Bone marrow (tissue), 2 donors: ENCODE measurements at places on chromosomes 1 and 21.

- DNase-seq, result no peak
Observed at GRCh38 chr1:27220096-27220495, 14.3 kb upstream of the WDTC1 start.

GRCh38 chr1:111976332-111976731, 13.1 kb downstream of the KCND3 start:
- no peak for DNase-seq

- DNase-seq, result no peak
Observed at GRCh38 chr21:36004441-36004840, 55.9 kb downstream of the SETD4 start.

- no peak for DNase-seq
Observed at GRCh38 chr1:20339811-20340457, 49.3 kb downstream of the VWA5B1 start.

DNA sequence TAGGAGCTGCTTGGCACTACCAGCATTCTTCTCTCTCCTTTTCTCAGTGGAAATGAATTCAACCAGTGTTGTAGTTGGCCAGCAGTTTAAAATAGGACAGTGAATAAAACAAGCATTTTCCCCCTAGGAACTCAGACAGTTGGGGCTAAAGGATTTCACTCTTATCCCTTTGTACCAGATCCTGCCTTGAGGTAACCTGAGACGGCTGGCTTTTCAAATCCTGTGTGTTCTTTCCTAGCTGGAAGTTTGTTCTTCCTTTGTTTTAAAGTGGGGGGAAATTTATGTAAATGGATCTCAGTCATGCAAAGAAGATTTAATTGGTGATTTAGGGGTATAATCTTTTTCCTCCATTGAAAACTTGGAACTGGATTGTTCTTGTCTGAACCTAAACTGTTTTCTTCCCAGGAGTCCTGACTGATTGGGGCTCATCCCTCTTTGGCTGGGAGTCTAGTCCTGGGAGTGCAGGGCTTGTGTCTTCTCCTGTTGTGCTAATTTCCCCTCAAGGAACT, 23.3 kb downstream of the ZP4 start:
- no peak for DNase-seq

DNA sequence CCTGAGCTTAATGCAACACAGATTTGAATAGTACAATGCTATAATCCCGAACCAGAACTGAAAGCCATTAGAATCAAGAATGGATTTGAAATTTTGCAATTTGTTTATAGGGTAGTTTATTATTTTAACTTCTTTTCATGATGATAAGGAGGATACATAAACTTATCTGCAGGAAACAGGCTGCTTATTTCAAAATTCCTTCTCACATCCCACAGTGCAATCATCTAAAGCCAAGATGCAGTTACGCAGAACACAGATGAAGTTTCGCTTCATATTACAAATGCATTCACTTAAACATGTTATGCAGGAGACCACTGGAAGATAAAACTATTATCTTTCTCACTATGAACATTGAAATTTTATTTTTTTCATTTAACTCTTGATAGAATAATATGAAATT, 1019.6 kb downstream of the PLA2G4A start:
- DNase-seq, result no peak

- DNase-seq, result no peak
Observed at GRCh38 chr1:70840260-70840953, 207.2 kb downstream of the PTGER3 start.

GRCh38 chr1:41021526-41022308, at the start of gene SLFNL1:
Gene SLFNL1 (minus strand): TSS chr1:41021725. CDS start chr1:41020660, 1,065 bp downstream.
- DNase-seq, result no peak

DNA sequence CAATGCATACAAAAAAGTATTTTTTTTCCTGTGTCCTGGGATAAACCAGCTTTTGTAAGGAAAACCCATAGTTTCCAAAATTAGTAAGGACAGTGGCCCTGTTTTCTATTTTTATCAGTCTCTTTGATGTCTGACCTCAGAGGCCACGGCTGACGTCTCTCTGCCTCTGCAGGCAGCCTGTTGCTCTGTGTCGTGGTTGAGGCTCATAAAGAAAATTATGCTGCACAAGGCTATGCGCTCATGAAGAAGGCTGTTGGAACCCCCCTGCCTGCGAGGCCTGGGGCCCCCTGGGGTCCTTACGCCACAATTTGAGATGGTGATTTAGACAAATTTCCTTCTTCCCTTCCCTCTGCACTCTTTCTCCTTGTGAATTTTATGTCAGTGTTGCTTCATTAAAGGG, 48.9 kb downstream of the AGPAT3 start:
- DNase-seq, result no peak

DNA sequence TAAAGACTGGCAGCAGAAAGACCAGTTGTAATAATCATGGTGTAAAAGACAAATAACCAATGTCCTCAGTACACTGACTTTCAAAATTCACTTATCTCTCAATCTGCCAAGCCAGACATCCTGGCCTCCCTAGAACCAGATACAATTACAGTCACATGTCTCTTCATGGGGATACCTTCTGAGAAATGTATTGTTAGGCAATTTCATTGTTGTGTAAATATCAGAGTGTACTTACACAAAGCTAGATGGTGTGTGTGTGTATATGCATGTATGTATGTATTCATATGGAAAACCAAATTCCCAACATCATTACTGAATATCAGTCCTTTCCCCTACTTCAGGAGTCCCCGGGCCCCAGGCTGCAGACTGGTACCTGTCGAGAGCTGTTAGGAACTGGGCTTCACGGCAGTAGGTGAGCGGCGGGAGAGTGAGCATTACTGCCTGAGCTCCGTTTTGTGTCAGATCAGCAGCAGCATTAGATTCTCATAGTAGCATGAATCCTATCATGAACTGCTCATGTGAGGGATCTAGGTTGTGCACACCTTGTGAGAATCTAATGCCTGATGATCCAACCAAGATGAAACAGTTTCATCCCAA, 65.3 kb upstream of the ZNF326 start:
- DNase-seq, result no peak

DNA sequence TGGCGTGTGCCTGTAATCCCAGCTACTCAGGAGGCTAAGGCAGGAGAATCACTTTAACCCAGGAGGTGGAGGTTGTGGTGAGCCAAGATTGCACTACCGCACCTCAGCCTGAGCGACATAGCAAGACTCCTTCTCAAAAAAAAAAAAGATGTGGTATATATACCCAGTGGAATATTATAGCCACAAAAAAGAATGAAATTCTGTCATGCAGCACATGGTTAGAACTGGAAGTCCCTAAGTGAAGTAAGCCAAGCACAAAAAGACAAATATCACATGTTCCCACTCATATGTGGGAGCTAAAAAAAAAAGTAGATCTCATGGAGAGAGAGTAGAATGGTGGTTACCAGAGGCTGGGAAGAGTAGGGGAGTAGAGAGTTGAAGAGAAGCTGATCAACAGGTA, 18.7 kb downstream of the PSMB4 start:
- DNase-seq, result no peak

- no peak for DNase-seq
Observed at GRCh38 chr1:212677136-212677535, 22.5 kb downstream of the BATF3 start.

DNA sequence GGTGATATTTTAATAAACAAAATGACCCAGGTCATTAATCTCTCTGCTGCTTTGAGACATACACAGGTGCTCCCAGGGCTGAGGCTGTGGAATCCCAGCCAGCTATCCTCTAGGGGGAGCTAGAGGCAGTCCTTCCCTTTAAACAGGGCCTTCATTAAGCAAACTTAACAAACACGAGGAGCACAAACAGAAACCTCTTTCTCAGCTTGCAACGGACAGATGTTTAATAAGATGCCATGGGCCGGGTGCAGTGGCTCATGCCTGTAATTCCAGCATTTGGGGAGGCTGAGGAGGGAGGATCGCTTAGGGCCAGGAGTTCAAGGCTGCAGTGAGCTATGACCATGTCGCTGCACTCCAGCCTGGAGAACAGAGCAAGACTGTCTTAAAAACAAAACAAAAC, 106.7 kb downstream of the HIVEP3 start:
- DNase-seq, result no peak

GRCh38 chr1:226870026-226870400, 403 bp upstream of the PSEN2 start:
- no peak for DNase-seq

DNA sequence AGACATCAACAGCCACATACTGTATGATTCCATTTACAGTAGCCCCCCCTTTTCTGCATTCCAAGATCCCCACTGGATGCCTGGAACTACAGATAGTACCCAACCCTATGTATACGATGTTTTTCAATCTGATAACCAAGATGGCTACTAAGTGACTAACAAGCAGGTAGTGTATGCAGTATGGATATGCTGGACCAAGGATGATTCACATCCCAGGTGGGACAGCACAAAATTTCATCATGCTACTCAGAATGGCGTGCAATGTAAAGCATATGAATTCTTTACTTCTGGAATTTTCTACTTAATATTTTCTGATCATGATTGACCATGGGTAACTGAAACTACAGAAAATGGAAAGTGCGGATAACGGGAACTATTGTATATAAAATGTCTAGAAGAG, 30.0 kb upstream of the MRPS6 start:
- DNase-seq, result no peak

DNA sequence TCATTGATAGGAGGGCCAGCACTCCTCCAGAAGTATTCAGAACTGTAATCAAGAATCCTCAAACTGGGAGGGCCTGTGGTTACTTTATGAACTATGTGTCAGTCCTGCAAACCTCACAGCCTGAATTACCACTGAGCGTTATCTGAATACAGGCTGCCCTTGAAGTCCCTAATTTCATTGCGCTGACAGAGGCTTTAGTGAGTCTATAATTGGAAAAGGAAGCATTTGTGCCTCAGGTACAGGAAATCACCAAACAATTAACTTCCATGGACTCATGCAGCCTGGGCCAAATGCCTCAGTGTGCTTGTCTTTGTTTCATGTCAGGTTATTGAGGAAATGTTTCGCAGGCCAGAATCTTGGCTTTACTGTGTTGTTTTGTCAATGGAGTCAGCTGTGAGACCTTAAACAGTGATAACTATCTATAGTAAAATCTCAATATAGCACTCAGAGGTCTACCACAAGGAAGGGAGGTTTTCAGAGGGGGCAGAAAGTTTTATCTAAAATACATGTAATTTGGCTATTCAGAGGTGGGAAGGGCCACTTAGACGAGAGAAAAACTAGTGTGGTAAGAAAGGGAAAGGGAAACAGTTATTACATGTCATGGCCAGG, 32.9 kb upstream of the DOCK7 start:
- no peak for DNase-seq

GRCh38 chr21:43306391-43306790, 120.5 kb downstream of the SIK1 start:
- DNase-seq, result no peak

GRCh38 chr1:118322331-118322730, 137.3 kb upstream of the SPAG17 start:
- DNase-seq, result no peak

- DNase-seq, result no peak
Observed at GRCh38 chr1:29800522-29800956, 564.2 kb downstream of the PTPRU start.

DNA sequence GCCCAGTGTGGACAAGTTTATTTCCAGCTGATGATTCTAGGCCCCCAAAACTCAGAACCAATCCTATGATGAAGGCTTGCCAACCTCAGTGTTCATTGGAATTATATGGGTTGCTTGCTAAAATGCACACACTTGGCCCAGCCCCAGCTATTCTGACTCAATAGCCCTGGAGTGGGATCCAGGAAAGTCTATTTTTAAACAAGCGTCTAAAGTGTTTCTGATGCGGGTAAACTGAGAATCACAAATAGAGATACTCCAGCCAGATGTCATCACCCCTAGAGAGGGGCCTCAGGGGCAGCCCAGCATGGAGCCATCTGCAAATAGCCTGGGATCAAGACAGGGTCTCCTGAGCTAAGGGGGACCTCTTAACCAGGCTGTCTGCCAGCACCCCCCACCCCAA, 46.0 kb downstream of the PKP1 start:
- DNase-seq, result no peak

- no peak for DNase-seq
Observed at GRCh38 chr21:45547545-45547900, 5.3 kb upstream of the SLC19A1 start.

DNA sequence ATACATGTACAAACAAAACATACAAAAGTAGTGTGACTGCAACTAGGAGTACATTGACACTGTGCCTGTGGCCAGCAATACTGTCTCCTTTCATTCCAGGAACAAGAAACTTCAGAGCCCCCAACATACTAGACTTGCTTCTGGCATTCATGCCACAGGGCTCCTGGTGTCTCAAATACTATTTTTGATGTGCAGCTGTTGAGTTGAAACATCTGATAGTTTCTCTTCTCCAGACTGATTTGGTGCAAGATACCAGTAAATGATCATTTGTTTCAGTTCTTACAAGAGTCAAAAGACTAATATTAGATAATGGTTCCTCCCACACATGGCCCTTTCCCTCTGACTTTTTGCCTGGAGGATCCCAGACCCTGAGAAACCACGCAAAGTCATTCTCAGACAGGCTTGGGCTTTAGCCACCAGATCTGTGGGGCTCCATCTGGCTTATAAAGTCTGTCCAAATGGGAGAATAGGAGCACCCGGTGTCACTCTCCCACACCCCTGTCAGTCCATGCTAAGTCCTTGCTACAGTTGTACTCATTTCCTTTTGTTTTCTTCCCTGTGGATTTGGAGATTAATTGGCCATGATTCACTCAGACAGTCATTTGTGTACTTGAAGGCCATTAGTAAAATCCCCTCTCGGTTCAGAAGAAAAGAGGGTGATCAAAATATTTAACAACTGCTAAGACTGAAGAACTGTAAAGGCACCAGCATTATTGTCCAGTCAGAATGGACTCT, 163.5 kb upstream of the RUNX1 start:
- no peak for DNase-seq

DNA sequence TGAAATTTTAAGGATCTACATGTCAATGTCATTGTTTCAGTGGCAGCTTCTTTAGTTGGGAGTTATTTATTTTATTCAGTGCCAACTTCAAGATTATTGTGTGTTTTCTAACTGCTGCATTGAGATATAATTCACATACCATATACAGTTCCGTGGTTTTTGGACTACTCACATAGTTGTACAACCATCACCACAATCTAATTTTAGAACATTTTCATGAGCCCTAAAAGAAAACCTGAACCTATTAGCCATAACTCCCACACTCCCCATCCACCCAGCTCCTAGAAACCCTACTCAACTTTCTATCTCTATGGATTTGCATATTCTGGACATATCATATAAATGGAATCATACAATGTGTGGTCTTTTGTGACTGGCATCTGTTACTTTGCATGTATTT, 220.0 kb downstream of the LRRC40 start:
- no peak for DNase-seq

DNA sequence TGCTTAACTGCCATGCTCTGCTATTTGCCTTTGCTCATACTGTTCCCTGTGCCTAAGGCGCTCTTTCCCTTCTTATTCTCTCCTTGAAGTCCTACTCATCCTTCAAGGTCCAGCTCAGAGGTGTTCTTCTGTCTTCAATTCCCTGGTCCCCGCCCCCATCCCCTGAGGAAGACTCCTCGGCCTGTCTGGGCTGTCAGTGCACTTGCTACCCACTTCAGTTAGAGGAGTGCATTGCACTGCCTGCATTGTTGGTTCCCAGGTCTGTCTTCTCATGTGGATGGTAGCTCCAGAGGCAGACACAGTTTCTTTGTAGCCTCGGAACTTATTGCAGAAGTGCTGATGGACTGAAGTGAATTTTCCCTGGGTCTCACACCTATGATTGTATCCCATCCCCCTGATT, 194.0 kb downstream of the C1orf94 start:
- DNase-seq, result no peak
